ENCODE measurements at places on chromosomes 2 and 18. TPM values are rescaled to one million over a fixed set of nuclear protein-coding genes. Genes with fewer than 3 reads are reported as not detected.
A peak's percentile ranks its signal among the peaks of the same experiment; 100 is the strongest.

DNA sequence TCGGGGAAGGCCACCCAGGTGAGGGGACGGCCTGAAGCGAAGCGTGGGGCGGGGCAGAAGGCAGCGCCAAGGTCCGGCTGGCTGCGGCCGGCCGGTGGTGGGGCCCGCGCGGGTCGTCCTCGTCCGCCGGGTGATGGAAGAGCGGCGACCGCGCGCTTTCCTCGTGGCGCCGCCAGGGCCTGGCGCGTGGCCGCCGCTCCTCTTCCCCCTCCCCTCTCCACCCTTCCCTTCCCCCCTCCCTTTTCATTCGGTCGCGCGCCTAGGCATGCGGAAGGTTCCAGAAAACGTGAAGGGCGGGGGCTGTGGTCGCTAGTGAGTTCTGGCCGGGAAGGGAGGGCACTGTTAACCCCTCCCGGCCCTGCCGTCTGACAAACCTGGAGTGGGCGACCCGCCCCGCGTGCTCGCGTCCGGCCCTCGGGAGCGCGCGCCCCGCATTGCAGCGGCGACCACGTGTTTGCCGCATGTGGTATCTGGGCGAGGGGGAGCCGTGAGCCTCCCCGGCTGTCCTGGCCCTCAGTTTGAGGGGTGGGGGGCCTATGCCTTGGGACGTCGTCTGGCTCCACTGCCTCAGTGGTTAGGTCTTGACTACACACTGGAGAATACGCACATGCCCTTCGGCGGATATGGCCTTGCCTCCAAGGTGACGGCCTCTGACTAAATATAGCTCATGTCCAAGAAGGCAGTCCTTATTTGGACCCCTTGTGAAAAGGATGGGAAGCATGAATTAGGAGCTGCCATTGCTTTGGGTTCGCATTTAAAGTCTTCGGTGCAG is 579 bp downstream of the MAT2A start:
- DNase-seq = peak; percentile 78

GRCh38 chr2:199303728-199304177 is 154.0 kb downstream of the SATB2 start:
- DNase-seq = peak; percentile 2

PSTPIP2 gene
- total RNA-seq = 0.42 TPM

CCDC68 gene
- total RNA-seq = 0.10 TPM

RDH14 gene
- 29.7 TPM for total RNA-seq

PSMA8 gene
- total RNA-seq = not detected

- DNase-seq = no peak
Measured at GRCh38 chr2:162166745-162167144, 14.7 kb upstream of the GCG start.

- DNase-seq = no peak
Measured at GRCh38 chr18:59957957-59958356, 58.2 kb downstream of the PMAIP1 start.

CPLX4 gene
- total RNA-seq = not detected

GRCh38 chr2:83280391-83280790 is 1178.7 kb downstream of the SUCLG1 start:
- DNase-seq = no peak

DNA sequence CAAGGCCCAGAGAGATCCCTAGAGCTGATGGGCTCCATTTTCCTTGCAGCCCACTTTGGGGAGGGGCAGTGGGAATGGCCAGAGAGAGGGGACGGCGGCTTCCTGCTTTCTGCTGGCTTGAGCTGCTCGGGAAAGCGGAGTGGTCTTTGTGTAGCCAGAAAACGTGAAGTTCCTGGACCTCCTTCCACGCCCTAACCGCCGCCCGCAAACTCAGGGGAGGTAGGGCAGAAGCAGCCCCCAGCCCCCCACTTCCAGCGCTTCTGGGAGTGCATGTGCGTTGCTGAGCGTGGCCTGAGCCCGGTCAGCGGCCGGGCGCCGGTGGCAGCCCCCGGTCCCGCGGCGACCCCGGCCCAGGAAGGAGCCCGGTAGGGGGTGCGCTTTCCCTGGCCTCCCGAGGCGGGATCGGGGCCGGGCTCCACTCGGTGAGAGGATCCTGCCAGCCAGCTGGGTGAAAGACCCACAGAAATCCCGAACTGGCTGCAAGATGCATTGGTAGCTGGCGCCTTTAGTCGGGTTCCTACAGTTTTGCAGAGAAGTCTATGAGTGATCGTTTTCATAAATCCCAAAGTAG is 25.3 kb upstream of the BOD1L2 start:
- peak; percentile 87 for DNase-seq

DNA sequence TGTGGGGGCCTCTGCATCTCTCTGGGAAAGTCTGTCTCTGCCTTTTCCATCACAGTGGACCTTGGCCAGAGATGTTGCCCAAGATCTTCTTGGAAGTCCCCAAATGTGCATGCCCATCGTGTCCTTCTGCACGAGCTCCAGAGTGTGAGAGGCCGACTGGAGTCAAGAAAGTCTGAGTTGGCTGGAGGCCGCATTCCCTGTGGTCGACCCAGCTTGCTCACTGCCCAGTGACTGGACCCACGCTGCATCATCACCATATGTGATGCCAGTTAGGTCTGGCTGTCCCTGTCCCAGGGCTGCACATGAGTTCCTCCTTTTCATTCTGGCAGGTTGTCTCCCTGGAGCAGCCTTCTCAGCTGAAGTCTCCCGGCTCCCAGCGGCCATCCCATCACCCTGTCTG is 93.8 kb downstream of the ARL4C start:
- no peak for DNase-seq

RBM44 gene
- 1.6 TPM for total RNA-seq

DNA sequence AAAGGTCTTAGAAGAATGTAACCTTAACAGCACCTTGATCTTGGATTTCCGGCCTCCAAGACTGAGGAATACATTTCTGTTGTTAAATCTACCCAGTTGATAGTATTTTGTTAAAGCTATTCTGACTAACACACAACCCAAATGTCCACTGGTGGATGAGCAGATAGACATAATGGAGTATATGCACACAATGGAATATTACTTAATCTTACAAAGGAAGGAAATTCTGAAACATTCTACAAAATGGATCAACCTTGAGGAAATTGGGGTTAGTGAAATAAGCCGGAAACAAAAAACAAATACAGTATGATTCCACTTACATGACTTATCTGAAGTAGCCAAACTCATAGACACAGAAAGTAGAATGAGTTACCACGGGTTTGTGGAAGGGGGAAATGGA is 168.7 kb downstream of the ZNF804A start:
- no peak for DNase-seq

- no peak for DNase-seq
Measured at GRCh38 chr2:178479758-178480226, 465 bp upstream of the PLEKHA3 start.

NYAP2 gene
- total RNA-seq = not detected

DNA sequence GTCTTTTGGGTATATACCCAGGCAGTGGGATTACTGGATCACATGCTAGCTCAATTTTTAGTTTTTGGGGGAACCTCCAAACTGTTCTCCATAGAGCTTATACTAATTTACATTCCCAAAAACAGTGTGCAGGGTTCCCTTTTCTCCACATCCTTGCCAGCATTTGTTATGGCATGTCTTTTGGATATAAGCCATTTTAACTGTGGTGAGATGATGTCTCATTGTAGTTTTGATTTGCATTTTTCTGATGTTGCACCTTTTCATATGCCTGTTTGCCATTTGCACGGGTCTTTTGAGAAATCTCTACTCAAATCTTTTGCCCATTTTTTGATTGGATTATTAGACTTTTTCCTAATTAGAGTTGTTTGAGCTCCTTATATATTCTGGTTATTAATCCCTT is 8.0 kb downstream of the FASTKD1 start:
- no peak for DNase-seq

GRCh38 chr2:200408428-200409316 is 101.2 kb downstream of the KCTD18 start:
- DNase-seq = no peak

All from H7 (cell line).